ENCODE measurements at places on chromosomes 7 and 10.

- no peak for DNase-seq
Measured at GRCh38 chr7:107387128-107387527, 82.7 kb upstream of the GPR22 start.

DNA sequence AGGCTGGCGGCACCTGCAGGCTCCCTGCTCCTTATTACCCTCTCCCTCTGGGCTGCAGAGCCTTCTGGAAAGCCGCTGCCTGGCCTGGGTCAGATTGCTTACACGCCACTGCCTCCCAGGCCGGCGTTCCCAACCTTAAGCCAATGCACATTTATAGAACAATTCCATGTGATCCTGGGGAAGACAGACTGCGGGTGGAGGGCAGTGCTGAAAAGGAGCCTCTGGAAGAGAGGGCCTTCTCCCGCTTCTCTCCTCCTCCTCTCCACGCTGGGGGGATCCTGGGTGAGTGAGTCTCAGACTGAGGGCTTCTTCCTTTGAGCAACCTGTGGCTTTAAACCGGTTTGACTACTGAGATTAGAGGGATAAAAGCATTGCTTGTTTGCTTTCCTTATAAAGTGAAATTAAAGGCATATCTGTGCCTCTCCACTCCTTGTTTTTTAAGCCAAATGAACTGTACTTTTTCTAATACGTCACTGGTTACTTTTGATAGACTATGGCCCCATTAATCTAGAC is 5.5 kb downstream of the TACC2 start:
- no peak for DNase-seq

DNA sequence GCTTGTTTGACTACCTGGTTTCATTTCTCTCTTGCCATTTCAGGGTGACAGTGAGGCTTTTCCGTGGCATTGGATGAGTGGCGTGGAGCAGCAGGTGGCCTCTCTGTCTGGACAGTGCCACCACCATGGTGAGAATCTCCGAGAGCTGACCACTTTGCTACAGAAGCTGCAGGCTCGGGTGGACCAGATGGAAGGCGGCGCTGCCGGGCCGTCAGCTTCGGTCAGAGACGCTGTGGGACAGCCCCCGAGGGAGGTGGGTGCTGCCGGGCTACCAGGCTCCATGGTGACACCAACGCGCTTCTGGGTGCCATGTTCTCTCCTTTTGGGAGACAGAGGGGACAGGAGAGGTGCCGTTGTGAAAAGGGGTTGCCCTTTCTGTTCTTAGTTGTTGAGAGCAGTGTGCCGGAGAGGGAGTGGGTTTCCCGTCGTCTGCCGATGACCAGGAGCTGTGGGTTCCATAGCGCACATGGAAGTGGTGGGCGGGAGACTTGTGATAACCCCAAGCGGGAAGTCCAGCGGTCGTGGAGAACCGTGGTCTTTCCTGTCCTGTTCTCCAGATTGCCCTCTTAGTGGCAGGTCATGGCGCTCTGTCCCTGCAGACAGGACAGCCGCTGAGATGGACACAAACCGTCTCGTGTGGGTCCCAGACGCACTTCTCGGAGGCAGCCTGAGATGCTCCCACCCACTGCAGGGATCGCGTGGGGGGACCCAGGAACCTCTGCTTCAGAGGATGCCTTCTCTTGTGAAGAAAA is 21.3 kb downstream of the SUN1 start:
- no peak for DNase-seq

DNA sequence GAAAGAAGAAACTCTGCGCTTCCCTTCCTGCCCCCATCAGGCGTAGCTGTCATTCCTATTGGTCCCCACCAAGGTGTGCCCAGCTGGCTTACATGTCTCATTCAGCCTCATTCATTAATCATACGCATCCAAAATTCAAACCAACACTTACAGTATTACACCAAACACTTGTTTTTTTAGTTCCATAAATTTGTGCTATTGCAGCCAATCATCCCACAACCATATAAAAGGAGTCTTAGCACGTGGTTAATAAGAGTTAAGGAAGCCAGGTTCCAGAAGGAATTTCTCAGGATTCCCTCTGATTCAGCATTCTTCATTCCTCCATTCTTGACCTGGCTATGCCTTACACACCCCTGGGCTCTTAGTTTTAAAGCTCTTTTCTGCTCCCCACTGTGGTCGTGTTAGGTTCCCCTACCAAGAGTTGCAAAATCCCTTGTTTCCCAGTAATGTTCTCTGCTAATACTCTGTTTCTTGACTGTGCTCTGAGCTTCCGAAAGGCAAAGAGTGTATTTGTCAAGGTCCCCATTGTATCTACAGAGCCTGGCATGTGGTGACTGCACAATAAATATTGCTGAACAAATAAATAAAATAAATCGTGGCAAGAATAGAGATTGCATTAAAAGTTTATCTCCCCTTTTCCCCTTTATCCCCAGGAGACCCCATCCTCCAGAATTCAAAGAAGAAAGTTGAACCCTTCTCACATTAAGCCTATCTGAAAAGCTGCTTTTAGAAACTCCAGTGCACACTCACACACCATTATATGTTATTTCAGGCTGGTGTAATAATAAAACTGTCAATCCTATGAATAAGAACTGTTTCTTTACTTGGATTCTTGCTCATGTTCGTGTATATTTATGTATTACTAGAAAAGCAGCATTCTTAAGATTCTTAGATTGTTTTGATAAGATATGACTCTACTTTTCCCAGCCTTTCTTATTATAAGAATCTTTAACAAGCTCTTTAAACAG is 514.4 kb downstream of the INHBA start:
- DNase-seq, result no peak

GRCh38 chr7:43648473-43649406 is 65.8 kb downstream of the STK17A start:
- DNase-seq, result no peak

DNA sequence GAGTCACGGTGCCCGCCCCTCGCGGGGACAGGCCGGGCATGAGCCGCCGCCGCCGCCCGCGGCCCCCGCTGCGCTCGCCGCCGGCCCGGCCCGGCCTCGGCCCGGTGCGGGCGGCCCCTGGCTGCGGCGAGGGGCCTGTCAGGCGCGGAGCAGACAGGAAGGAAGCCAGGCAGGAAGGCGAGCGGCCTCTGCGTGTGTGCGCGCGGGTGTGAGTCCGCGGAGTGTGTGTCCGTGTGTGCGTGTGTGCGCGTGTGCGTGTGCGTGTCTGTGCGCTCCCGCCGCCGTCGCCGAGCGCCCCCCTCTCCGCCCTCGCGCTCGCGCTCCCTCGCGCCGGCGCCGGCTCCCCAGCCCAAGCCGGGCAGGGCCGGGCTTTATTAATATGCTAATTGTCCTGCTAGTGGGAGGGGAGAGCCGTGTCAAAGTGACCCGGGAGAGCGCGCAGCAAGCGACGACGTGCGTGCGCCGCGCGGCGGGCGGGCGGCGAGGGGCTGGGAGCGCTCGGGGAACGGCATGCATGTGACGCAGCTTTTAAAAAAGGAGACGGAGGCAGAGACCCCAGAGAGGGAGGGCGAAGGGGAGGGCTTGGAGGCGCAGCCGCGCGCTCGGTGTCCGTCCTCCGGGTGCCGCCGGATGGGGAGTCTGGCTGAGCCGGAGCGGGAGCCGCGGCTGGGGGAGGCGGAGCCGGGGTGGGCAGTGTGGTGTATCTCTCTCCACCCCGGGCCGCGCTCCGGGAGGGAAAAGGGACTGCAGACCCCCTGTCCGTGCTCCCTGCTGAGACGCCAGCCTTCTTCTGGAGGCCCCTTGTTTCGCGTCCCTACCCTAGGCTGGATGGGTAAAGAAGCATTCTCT is at the start of gene LDB1:
LDB1 (minus strand) TSS at position 227 of the 849 bp plus-strand sequence. CDS start 258 bp downstream, outside the sequence.
- no peak for DNase-seq

GRCh38 chr10:83820033-83820432 is 319.3 kb upstream of the GHITM start:
- DNase-seq, result no peak

GRCh38 chr10:121838149-121838548 is 89.7 kb downstream of the ATE1 start:
- DNase-seq, result no peak

- no peak for DNase-seq
Measured at GRCh38 chr10:23694446-23694920, 255.6 kb downstream of the OTUD1 start.

DNA sequence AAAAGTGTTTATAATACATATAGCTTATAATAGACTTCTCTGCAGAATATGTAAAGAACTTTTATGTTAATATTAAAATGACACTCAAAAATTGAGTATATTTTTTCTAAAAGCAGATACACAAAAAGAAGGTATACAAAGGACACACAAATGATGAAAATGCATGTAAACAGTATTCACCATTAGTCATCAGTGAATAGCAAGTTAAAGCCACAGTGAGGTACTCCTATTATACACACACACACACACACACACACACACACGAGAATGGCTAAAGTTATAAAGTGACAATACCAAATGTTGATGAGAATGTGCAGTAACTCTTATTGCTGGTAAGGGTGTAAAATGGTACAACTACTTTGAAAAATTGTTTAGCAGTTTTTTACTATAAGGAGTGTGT is 92.9 kb downstream of the ITGB1 start:
- no peak for DNase-seq

- no peak for DNase-seq
Measured at GRCh38 chr7:43847496-43847895, 21.8 kb downstream of the MRPS24 start.

DNA sequence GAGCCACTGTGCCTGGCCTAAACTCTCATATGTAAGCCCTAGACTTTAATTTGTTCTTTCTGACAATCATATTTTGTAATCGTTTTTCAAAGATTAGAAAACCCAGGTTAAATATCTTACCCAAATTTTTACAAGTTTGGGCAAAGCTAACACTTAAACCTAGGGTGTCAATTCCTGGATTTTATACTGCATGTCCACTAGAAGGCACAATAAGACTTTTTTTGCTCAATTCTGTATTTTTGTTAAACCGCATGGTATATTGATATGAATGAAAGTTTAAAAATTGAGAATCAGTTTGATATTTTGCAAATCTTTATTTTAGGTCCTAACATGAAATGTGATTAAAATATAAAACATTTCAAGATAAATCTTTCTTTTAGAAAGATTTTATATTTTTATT is 29.3 kb downstream of the DYNC2I1 start:
- no peak for DNase-seq

DNA sequence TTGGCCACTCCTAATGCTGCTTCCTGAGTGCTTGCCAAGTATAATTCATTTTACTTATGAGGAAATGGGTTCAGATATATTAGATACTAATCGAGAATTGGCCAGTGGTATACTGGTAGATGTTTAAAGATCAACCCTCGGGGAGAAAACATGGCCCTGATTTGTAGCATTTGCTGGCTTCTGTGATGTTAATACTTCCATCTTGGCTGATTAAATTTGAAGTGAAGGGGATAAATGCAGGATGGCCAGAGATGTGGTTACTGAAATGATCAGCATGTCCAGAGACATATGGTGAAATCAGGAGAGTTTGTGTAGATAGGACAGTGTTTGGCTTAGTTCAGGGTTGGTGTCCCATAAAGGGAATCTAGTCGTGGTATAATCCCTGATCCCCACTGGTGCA is 11.2 kb downstream of the UBE2D4 start:
- no peak for DNase-seq

DNA sequence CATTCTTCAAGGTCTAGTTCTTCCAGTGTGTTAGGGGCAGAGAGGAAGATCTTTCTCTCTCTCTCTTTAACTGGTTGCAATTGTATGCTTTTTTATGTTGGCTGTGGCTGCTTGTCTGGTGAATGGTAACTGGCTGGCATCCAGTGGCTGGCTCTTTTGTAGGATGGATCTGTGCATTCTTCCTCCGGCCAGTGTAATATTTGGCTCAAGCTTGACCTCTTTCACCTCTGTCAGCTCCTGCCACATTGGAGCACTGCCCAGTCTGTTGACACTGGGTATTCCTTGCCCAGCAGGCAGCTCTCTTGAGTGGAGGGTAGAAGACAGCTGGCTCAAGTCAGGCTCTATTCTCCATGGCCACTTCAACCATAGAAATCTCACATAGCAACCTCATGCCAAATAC is 528.3 kb downstream of the PHTF2 start:
- no peak for DNase-seq

- DNase-seq, result no peak
Measured at GRCh38 chr10:119161680-119162451, 3.6 kb downstream of the SFXN4 start.

DNA sequence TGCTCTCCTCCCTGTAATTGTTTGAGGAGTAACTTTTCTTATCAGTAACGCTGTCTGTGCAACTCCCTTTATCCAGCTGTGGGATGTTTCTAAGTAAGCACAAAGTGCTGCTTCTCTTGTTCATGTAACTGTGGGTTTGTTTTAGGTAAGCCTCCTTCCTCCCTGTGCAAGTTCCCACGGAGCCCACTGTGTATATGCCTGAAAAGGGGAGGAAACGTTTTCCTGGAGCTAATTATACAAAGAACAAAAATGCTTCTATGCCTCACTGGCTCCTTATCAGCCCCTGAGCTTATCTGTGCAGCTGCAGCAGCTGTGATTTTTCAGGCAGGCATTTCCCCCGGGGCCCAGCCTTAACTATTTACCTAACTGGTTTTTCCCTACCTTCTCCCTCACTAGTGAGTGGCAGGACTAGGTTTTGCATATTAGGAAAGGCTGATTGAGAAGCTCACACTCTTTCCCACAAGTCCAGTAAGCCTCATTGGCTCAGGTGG is 593.4 kb upstream of the GHITM start:
- no peak for DNase-seq

DNA sequence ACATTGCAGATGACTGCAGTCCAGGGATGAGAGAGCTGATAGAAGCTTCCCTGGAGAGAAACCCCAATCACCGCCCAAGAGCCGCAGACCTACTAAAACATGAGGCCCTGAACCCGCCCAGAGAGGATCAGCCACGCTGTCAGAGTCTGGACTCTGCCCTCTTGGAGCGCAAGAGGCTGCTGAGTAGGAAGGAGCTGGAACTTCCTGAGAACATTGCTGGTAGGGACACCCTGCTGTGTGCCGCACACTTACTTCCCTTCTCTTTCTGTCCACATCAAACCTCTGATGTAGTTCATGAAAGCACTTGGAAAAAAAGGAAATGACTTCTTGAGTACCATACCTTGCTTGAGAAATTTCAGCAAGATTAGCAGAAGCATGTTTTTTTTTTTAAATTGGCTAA is 25.3 kb downstream of the MAP3K8 start:
- DNase-seq, result no peak

DNA sequence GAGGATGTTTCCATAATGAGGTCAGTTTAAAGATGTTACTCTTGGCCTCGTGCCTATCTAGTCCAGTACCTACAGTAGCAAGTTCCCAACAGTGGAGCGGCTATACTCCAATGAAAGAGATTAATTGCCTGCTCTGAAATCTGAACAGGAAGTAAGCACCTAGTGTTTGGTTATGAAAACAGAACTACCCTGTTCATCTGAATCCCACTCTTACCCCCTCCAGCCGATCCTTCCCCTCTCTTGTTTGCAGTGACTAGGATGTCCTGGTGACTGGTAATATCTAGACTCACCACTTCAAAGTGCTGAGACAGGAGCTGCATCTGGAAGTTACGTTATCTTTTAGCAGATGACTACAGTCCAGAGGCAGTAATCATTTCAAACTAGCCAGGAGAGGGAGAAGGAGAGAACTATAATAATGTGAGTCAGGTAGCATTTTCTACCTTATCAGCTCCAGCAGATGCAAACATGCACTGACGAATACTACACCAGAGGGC is 666.7 kb upstream of the NRP1 start:
- no peak for DNase-seq

DNA sequence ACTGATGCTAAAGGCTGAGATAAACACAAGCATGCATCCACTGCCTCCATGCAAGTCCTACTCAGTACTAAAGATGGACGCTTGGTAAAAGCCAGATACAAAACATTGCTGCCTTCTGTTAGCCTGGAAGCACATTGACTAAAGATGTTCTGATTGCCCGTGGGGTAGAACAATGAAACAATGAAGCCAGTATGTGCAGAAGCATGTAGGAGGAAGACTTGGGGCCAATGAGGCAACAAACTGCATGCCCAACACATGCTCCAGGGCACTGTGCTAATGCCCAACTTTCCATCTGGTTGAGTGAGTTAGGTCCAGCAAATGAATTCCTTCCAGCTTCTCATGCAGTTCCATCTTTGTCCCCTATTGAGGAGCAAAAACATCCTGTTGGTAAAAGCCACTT is 1245.5 kb downstream of the GATA3 start:
- no peak for DNase-seq
